ENCODE measurements at places on chromosomes 11 and 22.
A peak's percentile ranks its signal among the peaks of the same experiment; 100 is the strongest.

- no peak for DNase-seq
These were observed 121.3 kb upstream of the SERPIND1 start for GRCh38 chr22:20652582-20652981.

DNA sequence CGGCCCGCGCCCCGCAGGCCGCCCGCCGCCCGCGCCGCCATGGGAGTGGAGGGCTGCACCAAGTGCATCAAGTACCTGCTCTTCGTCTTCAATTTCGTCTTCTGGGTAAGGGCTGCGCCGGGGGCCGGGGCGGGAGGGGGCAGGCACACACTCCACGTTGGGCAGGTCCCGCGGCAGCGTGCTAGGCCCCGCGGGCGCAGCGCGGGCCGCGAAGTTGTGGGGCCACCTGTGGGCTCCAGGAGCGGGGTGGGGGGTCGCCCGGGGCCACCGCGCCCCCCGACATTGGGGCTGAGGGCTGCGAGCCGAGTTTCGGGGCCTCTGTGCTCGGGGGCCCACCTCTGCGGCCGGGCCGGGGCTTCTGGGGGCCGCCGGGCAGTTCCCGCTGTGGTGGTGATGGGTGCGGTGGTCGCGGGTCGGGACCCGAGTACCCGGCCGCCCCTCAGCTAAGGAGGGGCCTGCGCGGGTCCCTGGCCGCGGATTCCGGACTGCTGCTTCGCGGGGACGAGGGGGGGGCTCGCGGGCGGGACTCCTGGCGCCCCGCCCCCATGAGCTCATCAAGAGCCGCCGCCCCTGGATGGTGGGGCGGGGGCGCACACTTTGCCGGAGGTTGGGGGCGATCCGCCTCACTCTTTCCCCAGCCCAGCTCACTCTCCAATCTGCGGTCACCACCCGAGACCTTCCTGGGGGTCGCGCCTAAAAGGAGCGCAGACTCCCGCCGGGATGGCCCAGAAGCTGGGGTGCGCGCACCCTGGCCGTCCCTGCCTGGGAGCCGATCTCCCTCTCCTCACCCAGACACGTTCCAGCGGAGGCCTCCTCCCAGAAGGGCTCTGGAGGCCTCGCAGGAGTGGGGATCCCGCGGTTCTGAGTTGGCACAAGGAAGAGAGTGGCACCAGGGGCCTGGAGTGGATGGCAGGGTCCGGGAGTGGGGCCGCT lies 667 bp downstream of the CD81 start:
- DNase-seq, result peak; percentile 14

DNA sequence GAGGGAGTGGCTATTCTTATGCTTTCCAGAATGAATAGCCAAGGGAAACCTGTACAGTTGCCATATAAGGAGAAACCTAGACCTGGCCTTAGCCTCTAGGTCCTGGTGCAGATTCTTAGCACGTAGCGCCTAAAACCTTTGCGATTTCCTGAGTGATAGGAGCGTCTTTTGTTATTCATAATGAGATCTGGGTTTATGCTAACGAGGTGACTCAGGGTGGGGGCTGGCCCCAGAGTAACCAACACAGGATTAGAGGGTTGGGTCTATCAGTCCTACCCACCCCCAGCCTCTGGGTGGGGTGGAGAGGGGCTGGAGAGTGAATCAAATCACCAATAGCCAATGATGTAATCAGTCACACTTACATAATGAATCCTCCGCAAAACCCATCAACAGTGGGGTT lies 73.4 kb upstream of the PARVG start:
- no peak for DNase-seq

DNA sequence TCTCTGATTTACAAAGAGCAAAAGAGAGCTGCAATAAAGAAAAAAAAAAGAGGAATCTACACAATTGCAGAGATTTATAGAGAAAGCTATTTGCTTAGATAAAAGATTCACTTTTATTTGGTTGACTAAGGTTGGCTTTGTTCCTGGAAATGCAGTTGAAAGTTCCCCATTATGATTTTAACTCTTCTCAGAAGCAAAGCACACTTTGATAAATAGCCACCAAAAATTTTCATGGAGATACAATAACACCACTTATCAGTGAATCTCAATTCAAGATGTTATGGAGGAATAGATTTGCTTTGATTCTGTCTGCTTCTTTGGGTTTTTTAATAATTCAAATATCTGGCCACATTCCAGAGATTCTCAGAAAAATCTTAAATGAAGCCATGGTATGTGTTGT lies 88.5 kb upstream of the ANO3 start:
- DNase-seq, result no peak

DNA sequence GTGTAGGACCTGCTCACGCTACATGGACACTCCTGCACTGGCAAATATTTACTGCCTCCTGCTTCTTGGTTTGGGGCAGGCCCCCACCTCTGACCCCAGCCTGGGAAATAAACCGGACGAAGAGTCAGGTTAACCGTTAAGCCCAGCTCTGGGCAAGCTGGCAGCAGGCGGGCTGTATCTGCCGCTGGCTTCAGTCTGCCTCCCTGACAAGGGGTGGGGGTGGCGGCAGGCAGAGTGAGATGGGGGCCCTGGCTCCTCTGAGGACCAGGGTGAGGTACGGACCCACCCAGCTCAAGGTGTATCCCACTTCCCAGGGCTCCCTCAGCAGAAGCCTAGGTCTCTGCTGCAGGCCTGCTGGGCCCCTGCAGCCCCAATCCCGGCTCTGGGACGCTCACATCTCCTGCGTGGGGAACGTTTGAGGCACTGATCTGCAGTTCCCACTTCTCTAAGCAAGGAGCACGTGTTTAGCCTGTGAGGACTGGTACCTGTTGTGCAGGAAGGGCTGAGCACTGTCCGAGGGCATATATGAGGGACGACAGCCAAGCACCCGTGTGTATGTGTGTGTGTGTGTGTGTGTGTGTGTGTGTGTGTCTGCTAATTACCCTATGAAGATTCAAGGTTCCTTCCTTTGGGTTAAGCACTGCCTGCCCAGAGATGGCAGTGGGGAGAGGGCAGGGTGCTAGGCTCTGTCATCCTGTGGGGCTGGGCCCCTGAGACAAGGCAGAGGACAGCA lies 1.1 kb upstream of the LRRC75B start:
- DNase-seq, result no peak

- DNase-seq, result no peak
These were observed 92.0 kb downstream of the TMPRSS5 start for GRCh38 chr11:113614097-113614496.

DNA sequence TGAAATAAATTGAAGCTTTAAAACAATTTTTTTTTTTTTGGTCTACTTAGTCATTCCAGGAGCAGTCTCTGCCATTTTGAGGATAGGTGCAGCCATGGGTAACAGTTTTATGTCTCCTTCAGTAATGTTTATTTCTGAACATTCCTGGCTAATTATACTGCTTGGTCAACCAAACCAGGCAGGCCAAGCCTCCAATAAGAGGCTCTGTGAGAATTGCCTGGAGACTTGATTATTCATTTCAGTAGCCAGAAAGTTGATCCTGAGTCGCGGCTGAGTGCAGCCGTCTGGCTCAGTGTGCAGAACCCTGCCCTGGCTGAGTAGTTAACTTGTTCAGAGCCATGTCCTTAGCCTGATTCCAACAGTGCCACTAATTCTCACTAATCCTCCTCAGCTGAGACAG lies 364.0 kb upstream of the FAT3 start:
- no peak for DNase-seq

- DNase-seq, result peak; percentile 93
These were observed 61.2 kb downstream of the CLPB start for GRCh38 chr11:72373163-72373562.

DNA sequence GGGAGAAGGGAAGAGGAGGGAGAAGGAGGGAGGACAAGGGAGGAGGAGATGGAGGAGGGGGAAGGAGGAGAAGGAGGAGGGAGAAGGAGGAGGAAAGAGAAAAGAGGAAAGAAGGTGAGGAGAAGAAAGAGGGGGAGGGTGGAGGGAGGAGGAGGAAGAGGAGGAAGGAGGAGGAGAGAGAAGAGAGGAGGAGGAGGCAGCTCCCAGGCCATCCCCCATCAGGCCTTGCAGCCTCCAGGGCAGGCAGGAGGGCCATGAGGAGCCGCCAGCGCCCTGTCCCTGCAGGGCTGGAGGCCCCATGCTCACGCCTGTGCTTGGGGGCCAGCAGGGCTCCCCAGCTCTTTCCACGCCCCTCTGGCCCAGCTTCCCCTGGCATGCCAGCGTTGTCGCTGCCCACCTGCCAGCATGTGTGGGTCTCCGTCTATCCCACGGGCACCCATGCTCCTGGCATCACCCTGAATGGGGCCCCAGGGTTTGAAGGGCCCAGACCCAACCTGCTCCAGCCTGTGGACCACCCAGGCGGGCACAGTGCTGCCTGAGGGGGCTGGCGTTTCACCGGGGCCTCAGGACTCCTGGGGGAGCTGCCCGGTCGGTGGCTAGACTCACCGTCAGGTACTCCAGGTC lies 5.2 kb downstream of the TSPAN32 start:
- no peak for DNase-seq

- DNase-seq, result no peak
These were observed 101.6 kb upstream of the RTL6 start for GRCh38 chr22:44599500-44600140.
